NCI-H460 (cell line): ENCODE measurements at places on chromosomes 2 and 18. TPM values are rescaled to one million over a fixed set of nuclear protein-coding genes. Genes with fewer than 3 reads are reported as not detected.
A peak's percentile ranks its signal among the peaks of the same experiment; 100 is the strongest.

DNA sequence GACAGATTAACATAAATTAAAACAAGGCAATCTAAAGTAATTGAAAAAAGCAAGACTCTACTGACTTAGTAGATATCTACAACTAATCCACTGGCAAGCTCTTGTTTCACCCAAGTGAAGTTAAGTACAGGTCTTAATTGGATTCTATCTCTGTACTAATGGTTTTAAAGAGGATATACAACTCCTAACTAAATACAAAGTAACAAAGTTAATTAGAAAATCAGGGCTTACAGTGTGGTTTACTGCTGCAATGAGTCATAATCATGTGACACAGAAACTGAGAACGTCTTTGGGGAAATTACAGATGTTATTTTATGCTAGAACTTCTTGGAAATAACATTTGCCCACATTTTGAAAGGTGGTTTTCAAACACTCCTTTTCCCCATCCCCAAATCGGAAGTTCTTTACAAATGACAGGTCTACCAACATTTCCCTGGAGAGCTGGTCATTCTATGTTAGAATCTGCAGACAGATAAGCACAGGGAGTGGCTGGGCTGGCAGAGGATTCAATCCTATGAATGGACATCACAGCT is 245.3 kb downstream of the STK39 start:
- no peak for DNase-seq

GRCh38 chr18:61935362-61935761 is 42.6 kb upstream of the RNF152 start:
- no peak for DNase-seq

DNA sequence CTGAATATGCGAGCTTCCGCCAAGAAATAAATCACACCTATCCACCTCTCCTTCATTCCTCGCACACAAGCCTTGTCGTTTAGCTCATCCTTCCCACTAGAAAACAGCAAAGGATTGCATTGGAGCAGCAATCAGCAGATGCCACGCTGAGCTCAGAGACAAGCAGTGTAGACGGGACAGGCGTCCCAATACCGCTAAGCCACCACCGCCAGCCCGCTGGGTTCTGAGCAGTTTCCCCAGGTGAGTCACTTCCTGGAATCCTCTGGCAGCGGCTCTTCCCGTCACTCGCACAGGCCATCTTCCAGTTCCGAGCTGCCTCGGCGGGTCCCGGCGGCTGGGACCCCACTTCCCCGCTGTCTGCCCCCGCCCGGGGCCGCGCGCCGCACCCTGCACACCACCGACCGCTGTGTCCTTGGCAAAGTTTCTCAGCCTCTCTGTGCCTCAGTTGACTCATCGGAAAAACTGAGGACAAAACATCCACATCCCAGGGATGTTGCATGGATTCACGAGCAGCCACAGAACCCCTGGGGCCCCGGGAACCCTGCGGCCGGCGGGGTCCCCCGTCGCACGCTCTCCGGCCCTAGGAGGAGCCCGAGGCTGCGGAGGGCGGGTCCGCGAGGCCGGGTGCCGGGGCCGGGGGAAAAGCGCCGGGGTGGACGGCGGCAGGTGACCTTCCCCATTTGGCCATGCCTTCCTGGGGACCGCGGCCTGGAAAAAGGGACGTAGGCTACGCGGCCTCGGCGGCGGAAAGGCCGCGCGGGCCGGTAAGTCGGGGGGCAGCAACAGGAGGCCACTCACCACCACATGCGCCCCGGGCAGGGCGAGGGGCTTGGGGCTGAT is 573 bp downstream of the KDSR start:
- peak; percentile 48 for DNase-seq

DNA sequence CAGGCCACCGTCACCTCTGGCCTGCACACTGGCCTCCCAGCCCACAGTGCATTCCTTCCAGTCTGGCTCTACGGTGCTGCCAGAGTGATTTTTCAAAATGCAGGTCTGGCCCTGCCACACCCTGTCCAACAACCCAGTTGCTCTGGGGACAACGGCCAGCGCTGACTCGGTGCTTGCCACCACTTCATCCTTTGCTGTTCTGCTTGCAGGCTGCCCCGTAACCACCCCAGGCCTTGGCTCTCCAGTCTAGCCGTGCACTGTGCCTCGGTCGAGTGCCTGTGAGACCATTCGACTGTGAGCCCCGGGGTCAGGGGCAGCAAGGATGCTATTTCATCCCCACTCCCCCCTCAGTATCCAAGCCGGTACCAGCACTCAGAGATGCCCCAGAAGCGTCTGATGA is 262.6 kb downstream of the KLHL29 start:
- DNase-seq: no peak

- no peak for DNase-seq
Observed at GRCh38 chr18:44075038-44075437, 605.6 kb upstream of the SETBP1 start.

The TUBA4B gene
- total RNA-seq: not detected in 2 replicates

The PLCL1 gene
- total RNA-seq: 0.02 and 0.09 TPM in 2 replicates

The BMP10 gene
- not detected in 2 replicates for total RNA-seq
